ENCODE measurements at places on chromosomes 3 and 15.
A peak's percentile ranks its signal among the peaks of the same experiment; 100 is the strongest.

- DNase-seq = no peak
Measured at GRCh38 chr3:48338635-48339034, 5.2 kb upstream of the SPINK8 start.

- DNase-seq = peak; percentile 82
Measured at GRCh38 chr15:32861761-32862160, 144.0 kb downstream of the GREM1 start.

- no peak for DNase-seq
Measured at GRCh38 chr3:13217736-13218540, 144.7 kb upstream of the IQSEC1 start.

GRCh38 chr3:100496711-100497261 lies 4.4 kb downstream of the TMEM45A start:
- DNase-seq = no peak

- no peak for DNase-seq
Measured at GRCh38 chr3:26558257-26558656, 64.3 kb upstream of the LRRC3B start.

GRCh38 chr3:52402706-52403270 lies 42.1 kb downstream of the SEMA3G start:
- no peak for DNase-seq

DNA sequence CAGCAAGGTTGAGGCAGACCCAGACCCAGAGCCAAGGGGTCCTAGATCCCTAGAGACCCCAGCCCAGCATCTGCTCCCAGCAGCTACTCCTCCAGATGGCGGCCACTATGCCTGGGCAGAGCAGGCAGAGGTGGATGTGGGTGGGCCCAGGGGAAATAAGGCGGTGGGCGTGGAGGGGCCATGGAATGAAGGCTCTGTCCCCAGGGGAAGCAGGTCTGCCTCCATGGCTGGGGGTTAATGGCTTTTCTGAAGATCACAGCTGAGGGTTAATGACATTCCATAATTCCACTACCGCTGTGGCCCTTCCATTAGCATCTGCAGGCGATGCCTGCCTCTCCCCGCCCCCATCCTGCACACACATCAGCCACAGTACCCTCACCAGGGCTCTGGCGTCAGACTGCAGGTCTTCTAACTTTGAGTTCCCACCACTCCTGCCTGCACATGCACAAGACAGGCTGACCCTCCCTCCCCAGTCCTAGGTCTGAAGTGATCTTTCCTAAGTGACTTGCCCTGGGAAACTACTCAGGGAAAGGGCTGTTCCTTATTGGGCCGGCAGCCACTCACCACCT lies 41.2 kb downstream of the CCDC33 start:
- DNase-seq = no peak
